ENCODE measurements at places on chromosomes 16 and 17.

- DNase-seq: no peak
These were observed 189.2 kb downstream of the MAF start for GRCh38 chr16:79411357-79411756.

GRCh38 chr17:73133911-73134649, 30.7 kb upstream of the SSTR2 start:
- no peak for DNase-seq

GRCh38 chr16:56241596-56241995, 50.3 kb downstream of the GNAO1 start:
- DNase-seq: no peak

DNA sequence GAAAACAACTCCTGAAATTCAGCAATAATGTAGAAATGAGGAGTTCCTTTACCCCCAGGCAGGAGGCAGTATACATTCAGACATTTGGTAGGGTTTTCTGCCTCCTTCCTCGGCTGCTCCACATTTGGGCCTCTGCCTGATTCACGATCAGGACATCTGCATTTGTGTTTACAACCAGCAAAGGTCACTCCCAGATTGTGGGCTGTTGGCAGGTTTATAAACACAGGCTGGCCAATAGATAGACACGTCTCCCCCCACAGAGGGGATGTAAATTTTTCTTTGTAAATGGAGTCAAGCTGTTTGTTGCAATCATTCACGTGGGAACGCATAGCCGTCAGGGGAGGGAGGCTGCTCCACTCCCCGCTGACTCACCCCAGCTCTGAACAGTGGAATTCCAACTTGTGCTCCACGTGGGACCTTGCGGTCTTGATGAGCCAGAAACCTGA, 252.1 kb upstream of the N4BP1 start:
- no peak for DNase-seq

- no peak for DNase-seq
These were observed 27.1 kb upstream of the VWA3A start for GRCh38 chr16:22065252-22065651.

DNA sequence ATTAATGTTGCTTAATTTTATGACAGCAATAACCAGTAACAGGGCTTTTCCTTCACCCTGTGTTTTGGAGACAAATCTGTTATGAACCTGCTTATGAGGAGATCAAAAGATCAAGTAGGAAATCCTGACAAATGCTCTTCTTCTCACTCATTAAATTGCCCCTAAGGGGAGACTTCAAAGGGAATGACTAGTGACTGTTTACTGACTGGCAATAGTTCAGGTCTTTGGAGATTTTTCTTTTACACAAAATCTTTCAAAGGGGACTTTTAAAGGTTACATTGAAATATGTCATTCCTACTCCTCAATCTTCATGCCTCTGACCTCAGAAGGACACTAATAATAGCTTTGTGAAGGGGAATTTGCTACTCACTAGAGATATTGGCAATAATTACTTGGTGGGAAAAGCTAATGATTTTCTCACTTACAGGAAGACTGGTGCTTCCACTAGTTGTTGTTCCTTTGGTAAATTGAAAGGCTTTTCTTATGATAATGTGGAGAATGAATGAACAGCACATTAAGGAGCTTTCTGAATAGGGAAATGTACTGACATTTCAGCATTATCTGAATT, 292.9 kb upstream of the CA10 start:
- no peak for DNase-seq

GRCh38 chr16:7381671-7382070, 49.0 kb downstream of the RBFOX1 start:
- no peak for DNase-seq

DNA sequence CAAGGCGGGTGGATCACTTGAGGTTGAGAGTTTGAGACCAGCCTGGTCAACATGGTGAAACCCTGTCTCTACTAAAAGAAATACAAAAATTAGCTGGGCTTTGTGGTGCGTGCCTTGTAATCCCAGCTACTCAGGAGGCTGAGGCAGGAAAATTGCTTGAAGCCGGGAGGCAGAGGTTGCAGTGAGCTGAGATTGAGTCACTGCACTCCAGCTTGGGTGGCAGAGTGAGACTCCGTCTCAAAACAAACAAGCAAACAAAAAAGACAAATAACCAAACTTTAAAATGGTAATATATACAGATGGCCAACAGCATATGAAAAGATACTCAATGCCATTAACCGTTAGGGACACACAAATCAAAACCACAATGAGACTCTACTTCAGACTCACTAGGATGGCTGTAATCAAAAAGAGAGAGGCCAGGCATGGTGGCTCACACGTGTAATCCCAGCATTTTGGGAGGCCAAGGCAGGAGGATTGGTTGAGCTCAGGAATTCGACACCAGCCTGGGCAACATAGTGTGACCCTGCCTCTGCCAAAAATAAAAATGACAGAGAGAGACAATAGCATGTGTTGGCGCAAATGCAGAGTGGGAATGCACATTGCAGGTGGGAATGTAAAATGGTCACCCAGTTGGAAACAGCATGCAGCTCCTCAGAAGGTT, 21.3 kb downstream of the SULT1A2 start:
- DNase-seq: no peak

DNA sequence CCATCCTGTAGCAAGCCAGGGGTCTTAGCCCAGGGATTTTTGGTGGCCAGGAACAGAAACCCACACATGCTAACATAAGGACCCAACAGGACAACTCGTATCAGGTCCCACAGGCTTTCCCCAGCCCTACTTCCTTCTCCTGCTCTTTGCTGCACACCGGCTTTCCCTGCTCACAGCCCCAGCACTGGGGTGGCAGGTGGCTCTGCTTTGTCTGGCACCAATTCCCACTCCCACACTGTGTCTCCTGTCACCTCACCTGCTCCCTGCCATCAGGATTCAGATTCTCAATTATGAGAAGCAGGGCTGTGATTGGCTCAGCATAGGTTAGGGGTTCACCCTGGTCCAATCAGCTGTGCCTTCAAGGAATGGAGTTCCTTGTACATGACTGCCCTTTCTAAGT, 94.1 kb downstream of the TMEM132E start:
- DNase-seq: no peak

GRCh38 chr16:68417711-68418301, 30.5 kb downstream of the SMPD3 start:
- DNase-seq: peak; percentile 23

DNA sequence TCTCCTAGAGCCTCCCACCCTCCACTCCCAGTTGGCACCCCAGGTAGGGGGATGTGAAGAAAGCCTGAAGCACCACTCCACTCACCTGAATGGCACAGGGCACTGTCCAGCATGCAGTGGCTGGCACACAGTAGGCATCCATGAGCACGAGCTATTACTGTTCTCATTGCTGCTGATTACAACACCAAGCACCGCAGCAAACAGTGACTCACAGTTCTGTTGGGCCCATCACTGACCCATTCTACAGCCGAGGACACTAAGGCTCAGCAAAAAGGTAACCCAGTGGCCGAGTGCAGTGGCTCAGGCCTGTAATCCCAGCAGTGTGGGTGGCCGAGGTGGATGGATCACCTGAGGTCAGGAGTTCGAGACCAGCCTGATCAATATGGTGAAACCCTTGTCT, 2.7 kb downstream of the ZSCAN10 start:
- DNase-seq: no peak

GRCh38 chr16:17367923-17368322, 102.8 kb downstream of the XYLT1 start:
- DNase-seq: no peak

- no peak for DNase-seq
These were observed 3.4 kb upstream of the TAOK1 start for GRCh38 chr17:29386760-29387159.

DNA sequence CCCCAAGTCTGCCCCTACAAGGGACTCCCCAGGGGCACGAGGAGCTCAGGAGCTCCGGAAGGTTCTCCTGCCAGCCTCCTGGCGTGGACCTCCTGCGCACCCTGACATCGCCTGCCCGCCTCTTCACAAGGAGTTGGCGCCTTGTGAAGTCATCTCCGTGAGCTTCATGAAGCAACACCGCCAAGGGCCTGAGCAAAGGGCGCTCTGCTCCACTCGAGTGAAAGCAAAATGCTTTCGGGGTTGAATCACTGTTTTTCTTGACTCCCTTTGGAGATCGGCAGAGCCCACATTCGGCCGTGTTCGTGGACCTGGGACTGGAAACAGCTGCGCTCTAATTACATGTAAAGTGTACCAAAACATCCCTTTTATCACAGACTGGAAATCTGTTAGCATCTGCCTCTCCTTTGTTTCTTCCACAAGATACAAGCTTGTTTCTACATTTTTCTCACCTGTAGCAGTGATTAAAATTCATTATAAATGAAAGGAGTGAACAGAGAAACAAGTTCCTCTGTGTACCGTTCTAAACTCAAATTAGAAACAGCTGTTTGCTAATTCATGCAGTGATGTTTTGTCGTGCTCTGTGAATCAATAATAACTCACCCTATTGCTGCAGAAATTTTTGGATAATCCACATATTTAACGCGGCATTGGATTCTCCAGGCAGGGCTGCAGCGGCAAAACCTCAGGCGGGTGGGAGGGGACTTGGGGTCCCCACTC, 203.3 kb downstream of the ZNF423 start:
- DNase-seq: no peak

DNA sequence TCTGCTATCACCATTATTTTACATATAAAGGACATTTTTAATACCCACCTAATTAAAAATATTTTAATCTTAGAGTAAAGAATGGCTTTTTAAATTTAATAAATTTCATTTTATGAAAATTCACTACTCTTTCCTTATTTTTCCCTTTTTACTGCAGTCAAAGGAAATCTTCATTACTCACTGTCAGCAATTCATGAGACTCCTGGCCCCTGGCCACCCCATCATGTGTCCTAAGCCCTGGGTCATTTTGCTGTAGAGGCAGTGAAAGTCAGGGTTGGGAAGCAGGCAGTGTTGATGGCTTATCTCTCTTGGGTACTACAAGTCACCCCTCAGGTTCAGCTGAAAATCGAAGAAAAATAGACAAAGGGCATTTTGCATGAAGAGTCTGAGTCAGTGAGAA, 468.6 kb upstream of the CCL2 start:
- DNase-seq: no peak

DNA sequence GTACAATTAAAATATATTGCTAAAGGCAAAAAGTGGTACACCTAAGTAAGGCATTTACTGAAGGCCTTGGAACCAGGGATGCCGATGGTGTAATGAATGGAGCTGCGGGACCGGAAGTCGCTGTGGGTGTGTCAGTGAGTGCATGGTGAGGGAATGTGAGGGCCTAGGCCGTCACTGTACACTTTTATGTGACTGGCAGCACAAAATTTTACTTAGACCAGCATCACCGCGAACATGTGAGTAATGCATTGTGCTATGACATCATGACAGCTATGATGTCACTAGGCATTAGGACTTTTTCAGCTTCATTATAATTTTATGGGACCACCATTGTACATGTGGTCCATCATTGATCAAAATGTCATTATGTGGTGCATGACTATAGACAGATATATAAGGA, 14.7 kb downstream of the ALOX15B start:
- no peak for DNase-seq

DNA sequence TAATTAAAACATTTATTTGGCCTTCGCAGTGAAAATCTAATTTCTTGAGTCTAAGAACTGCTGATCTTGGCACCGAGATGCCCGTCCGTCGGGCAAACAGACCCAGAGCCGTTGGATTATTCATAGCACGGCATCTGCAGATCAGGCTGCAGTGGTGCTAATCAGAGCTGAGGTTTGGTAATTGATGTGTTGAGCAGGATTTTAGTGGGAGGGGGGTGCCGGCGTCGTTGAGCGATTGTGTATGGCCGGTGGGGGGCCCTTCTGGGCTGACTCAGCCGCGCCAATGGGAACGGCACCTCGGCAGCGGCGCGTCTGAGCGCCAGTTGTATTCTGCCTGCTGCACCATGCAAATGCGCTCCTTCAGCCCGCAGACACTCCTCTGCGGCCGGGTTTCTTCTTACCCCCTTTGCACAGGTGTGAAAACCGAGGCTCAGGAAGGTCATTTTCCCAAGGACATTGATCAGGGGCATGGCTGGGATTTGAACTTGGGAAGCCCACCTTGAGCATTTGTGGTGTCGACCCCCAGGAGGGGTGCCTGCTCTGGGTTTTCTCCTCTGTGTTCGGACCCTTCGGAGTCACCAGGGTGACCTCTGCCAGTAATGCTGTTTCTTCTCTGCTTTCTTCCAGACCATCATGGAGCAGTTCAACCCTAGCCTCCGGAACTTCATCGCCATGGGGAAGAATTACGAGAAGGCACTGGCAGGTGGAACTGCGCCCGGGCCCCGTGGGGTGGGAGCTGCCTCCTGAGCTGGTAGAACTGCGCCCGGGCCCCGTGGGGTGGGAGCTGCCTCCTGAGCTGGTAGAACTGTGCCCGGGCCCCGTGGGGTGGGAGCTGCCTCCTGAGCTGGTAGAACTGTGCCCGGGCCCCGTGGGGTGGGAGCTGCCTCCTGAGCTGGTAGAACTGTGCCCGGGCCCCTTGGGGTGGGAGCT, 18.4 kb downstream of the BAIAP2 start:
- DNase-seq: no peak

- no peak for DNase-seq
These were observed 902 bp downstream of the GHDC start for GRCh38 chr17:42193216-42193968.

DNA sequence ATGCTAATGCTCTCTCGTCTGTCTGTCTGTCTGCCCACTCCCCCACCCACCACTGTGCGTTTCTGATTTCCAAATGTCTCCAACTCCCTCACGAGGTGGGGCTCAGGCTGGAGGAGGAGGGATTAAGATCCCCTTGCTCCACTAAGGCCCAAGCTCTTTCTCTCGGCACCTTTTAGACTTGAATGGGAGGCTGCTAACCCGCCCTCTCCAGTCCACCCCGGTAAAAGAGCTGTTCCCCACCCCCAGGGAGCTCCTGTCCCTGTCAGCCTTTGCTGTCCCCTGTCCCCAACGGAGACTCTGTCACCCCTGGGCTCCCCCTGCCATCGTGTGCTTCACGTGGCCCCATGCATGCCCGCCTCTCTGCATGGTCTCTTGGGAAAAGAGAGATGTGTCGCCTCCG, 68.5 kb upstream of the PLCG2 start:
- no peak for DNase-seq

GRCh38 chr17:14458724-14459123, 157.8 kb downstream of the HS3ST3B1 start:
- no peak for DNase-seq

DNA sequence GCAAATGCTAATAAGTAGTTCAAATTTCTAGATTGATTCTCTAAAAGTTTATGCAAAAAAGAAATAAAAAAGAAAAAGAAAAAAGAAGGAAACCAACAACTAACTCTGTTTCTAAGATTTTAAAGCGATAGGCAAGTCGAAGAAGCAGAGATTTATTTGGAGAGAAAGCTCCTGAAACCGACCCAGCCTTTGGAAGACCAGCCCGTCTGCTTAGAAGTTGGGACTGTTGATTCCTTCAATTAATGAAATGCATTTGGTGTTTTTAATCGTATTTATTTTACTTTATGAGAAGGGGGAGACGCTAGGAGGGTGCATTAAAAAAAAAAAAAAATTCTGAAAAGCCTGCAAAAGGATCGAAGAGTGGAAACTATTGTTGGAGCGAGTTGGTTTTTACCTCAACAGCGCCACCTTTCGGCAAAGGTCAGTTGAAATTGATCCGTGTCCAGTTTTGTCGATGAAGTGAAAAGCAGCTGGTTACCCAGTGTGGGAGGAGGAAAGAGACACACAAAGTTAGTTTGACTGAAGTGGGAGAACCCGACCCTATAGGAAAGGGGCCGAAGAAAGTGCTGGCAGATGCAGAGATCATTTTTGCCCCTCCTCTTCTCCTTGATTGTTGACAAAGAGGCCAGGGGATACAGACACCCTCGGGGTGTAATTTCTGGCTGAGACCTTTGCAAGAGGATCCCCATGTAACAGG, 1.5 kb upstream of the MAF start:
- DNase-seq: peak; percentile 61

All from stimulated activated CD8-positive, alpha-beta memory T cell treated with anti-CD3 and anti-CD28 coated beads, Interleukin-4, amount 100 ng/mL, for 1 hour (primary cell).